GM06990 (cell line): ENCODE measurements at places on chromosomes 5 and 9.

GRCh38 chr9:135086597-135087488 lies 625 bp upstream of the OLFM1 start:
- no peak for DNase-seq

GRCh38 chr5:61348447-61348846 lies 16.4 kb downstream of the ZSWIM6 start:
- no peak for DNase-seq

- no peak for DNase-seq
Observed at GRCh38 chr5:122218778-122219177, 89.4 kb downstream of the ZNF474 start.

- no peak for DNase-seq
Observed at GRCh38 chr5:43236653-43237355, 44.8 kb downstream of the NIM1K start.

DNA sequence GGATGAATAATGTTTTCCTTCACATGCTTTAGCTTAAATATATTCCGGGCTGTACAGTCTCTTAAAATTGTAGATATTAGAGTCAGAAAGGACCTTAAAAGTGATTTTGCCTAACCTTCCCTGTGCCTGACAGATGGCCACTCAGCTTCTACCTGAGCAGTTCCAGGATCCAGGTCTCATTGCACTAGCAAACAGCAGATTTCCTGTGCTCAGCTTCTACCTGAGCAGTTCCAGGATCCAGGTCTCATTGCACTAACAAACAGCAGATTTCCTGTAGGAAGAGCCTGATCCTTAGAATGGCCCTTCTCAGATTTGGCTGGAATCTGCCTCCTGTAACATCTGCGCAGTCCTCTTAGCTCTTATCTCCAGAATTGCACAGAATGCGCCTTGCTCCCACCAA lies 219.8 kb downstream of the AOPEP start:
- DNase-seq: no peak

DNA sequence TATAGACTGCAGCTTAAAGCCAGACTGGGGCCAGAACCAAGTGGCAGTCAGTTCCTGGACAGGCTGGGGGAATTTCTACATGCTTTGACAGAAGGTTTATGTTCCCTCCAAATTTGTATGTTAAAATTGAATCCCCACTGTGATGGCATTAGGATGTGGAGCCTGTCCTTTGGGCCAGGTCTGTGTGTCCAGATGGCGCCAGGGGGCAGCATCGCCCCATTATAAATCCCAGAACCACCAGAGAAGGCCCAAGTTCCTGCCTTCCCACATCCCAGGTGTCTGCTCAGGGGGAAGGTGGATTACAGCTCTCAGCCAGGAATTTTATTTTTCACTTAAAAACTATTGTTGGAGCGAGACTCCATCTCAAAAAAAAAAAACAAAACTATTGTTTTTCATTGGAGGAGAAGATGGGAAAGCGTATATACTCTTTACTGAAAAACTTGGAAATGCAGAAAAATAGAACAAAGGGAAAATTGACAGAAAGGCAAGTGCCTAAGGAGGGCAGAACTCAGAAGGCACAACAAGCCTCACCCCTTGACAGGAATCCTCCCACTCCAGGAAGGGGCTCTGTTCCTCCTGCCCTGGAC lies 5.0 kb downstream of the IL3 start:
- peak; percentile 27 for DNase-seq

DNA sequence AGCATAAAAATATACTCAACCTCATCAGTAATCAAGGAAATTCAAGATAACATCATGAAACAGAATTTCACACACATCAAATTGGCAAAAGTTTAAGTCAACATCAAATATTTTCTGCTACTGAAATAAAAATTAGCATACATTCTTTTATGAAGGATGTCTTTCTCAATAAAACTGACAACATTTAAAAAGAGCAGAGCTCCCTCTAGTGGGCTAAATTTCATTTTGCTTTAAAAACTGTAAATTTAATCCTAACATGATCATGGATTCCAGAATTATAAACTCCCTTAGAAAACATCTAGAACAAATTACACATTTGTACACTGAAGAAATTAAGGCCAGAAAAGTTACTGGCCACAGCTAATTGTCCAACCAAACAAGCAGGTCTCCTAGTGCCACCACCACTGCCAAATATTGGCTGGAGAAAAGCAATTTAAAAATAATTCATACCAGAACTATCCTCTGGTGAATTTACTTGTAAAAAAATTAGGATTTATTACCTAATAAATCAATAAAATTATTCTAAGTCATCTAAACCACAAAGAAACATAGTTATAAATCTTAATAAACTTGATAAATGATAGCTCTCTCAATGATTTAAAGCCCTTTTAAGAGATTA lies 31.2 kb downstream of the DEPDC1B start:
- no peak for DNase-seq

DNA sequence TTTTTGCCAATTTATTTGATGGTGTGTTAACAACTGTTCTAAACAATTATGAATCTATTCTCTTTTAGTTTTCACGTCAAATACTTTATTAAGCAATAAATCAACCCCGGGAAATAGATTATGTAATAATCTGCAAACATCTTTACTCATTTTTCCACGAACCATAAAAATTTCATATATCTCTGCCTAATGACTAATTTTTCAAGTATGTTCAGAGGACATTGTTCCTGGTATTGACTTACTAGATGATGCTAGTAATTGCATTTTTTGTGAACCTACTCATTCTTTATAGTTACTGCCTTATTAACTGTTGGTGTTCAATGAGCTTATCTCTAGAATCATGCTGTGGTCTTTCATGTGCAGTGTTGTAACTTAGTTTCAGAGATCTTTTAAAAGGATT lies 41.0 kb upstream of the FBN2 start:
- no peak for DNase-seq
